GM13977 (cell line): ENCODE measurements at places on chromosomes 5 and 9.

DNA sequence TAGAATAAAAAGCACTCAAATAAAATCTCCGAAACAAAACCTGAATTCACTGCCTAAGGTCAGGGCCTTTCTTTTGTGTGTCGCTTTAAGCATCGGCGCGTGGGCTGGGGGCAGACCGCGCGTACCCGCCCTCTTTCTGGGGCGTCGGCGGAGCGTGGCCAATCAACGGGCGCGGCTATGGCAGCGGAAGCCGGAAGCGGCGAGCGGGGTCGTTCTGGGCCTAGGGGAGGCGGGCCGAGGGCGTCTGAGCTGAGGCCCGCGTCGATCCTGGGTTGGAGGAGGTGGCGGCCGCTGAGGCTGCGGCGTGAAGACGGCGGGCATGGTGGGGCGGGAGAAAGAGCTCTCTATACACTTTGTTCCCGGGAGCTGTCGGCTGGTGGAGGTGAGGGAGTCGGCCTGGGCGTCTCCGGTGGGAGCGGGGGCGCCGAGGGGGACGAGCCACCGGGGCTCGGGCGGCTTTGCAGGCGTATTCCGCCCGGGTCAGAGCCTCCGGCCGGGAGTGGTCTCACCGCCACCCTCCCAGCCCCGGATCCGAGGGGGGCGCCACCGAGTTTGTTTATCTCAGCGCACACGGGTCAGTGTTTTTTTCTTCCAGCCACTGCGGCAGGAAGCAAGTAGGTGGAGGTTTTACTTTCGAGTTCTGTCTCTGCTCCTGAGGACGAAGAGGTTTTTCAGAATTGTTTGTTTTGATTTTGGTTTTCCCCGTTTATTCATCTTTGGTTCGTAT is at the start of gene MAT2B:
TSS of gene MAT2B (plus strand) at position 252 of the 727 bp plus-strand sequence. CDS start at position 320, 68 bp downstream.
- DNase-seq = peak; percentile 93

DNA sequence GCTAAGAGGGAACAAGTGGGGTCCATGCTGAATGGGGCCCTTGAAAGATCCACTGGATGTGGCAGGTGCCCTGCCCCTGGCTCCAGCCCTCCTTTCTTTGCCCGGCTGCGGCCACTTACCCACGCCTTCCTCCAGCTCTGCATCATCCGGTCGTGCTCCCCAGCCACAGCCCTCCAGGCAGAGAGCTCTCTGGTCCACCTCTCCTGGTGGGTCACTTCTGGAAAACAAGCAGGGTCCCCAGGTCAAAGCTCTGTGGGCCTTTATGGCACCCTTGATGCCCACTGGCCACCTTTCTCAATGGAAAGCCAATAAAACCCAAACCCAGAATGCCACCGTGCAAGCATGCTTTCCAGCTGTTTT is 45.0 kb downstream of the SECISBP2 start:
- no peak for DNase-seq

- DNase-seq = no peak
These were observed 145.5 kb downstream of the PRR16 start for GRCh38 chr5:120609570-120609969.

DNA sequence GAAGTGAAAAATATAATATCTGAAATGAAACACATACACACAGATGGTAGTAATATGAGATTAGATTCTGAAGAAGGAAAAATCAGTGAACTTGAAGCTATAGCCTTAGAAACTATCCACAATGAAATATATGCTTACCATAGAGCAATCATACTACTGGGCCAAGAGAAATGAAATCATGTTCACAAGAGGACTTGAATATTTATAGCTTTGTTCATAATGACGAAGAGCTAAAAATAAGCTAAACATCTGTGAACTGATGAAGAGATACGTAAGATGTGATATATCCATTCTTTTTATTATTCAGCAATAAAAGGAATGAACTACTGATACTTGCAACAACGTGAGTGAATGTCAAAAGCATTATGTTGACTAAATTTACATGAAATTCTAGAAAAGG is 92.6 kb upstream of the ALDH1B1 start:
- DNase-seq = no peak

DNA sequence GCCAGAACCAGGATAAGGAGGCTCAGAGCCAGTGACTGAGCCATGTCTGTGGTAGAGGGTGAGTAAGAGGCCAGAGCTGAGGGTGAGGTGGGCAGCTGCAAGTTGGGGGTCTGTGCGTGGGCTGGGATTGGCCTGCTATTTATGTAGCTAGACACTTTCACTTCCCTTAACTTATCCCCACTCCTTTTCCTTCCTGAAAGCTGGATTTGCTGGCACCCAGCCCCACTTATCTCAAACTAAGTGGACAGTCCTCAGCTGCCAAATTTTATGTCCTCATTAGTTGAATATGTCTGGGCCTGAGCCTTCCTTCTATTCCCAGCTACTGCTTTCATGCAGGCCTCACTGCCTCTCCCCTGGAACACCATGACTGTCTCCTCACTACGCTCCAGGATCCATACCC is at the start of gene CCL21:
TSS of gene CCL21 (minus strand) at position 114 of the 400 bp plus-strand sequence. CDS start at position 44, 70 bp downstream.
- no peak for DNase-seq

GRCh38 chr5:146402949-146403348 is 44.2 kb upstream of the TCERG1 start:
- DNase-seq = no peak

DNA sequence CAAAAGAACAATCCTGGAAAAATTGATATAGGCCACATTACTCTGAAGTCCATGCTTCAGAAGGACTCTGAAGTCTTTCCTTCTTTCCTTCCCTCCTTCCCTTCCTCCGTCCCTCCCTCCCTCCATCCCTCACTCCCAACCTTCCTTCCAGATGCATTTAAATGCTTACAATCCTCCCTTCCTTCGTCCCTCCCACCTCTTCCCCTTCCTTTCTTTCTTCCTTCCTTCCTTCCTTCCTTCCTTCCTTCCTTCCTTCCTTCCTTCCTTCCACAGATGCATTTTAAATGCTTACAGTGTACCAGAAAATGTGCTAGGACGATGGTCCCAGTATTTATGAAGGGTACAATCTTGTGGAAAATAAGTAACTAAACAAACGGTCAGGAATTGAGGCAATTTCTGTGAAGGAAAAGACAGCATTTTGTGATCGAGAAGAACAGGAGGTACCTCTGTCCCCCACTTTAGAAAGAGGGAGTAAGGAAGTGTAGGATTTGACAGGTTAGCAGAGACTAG is 181.3 kb upstream of the TUT7 start:
- no peak for DNase-seq

GRCh38 chr5:109307456-109307855 is 102.3 kb downstream of the PJA2 start:
- DNase-seq = no peak

- DNase-seq = no peak
These were observed 101.7 kb upstream of the FCN2 start for GRCh38 chr9:134778841-134779411.

DNA sequence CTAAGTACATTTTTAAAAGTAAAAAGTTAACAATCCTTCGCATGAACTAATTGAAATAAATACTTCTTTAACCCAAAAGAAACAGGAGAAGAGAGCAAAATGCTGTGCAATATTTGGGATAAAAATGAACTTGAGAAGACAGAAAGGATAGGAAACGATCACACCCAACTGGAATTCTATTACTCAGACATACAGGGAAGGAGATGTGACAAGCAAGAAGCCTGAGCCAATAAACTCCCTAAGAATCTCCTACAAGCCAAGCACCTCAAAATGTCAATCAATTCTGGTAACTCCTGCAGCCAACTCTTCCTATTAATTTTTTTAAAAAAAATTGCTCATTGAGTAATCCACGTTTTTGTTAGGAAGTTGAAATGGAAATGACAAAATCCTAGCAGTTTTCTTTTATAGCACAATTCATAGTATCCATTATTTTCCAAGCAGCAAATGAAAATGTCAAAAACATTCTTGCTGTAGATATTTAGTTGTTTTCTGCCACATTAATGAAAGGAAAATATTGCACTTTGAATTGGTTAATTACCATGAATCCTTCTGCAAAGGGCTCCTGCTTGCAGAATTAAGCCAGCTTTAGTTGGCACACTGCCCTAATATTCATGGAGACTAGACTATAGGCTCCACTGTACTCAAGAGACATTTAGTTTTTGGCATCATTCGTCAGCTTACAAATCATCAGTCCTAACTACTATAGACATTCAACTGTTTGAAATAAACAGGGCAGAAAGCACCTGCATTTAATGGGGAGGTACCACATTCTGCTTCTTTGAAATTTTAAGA is 89.0 kb downstream of the RFX3 start:
- no peak for DNase-seq

- no peak for DNase-seq
These were observed 1.8 kb downstream of the PRR7 start for GRCh38 chr5:177448244-177448950.

- no peak for DNase-seq
These were observed 32.6 kb upstream of the RASGEF1C start for GRCh38 chr5:180241600-180241999.

GRCh38 chr5:126777257-126777974 is 480 bp downstream of the LMNB1 start:
- DNase-seq = peak; percentile 46

DNA sequence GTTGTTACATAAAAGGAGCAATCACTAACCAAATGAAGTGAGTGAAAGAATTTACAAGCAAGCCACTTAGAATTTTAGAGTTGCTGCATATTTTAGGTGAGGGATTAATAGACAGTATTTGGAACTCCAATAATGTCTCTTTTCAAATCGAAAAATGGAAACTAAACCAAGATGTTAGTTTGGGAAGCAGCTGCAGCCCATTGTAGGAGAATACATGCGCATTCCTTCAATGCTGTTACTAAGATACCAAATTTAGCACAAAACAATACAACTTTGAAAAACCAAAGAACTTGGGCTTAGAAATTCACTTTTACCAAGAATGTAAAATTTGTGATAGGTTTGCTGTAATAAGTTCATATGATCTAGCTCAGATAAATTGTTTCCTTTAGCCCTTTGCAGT is 411.8 kb upstream of the CDH6 start:
- DNase-seq = no peak

GRCh38 chr9:101028346-101029314 is at the start of gene PLPPR1:
PLPPR1 (plus strand) TSS chr9:101028727.
- DNase-seq = no peak

- DNase-seq = no peak
These were observed 41.4 kb upstream of the RNU6ATAC start for GRCh38 chr9:134205672-134206310.

- no peak for DNase-seq
These were observed 146.6 kb upstream of the PCSK5 start for GRCh38 chr9:75743855-75744254.

DNA sequence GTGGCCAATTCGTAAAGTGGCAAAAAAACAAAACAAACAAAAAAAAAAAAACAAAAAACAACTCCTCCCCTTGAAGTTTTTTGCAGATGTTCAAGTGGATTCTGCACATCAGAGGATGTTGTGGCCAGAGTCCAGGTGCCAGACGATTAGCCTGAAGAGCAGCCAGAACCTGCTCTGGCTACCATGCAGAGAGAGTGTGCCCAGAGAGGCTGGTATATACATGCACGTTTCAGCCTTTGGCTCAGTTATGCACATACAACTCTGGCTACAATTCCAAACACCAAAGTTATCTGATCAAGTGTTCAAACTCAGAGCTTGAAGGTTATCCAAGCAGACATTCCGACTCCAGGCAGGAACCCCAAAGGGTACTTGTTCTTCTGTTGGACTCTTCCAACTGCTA is 34.7 kb downstream of the GGTA1 start:
- DNase-seq = no peak

GRCh38 chr9:35353731-35354365 is 136.1 kb upstream of the RUSC2 start:
- DNase-seq = no peak

- no peak for DNase-seq
These were observed 81.1 kb downstream of the MAT2B start for GRCh38 chr5:163586531-163586956.

GRCh38 chr5:145637396-145637795 is 197.7 kb downstream of the PRELID2 start:
- DNase-seq = no peak

- no peak for DNase-seq
These were observed 41.5 kb upstream of the RXRA start for GRCh38 chr9:134284741-134285140.

GRCh38 chr5:137735555-137736284 is at the start of gene KLHL3:
KLHL3 (minus strand) TSS chr5:137736089; CDS start chr5:137735646, 443 bp downstream.
- DNase-seq = peak; percentile 29

DNA sequence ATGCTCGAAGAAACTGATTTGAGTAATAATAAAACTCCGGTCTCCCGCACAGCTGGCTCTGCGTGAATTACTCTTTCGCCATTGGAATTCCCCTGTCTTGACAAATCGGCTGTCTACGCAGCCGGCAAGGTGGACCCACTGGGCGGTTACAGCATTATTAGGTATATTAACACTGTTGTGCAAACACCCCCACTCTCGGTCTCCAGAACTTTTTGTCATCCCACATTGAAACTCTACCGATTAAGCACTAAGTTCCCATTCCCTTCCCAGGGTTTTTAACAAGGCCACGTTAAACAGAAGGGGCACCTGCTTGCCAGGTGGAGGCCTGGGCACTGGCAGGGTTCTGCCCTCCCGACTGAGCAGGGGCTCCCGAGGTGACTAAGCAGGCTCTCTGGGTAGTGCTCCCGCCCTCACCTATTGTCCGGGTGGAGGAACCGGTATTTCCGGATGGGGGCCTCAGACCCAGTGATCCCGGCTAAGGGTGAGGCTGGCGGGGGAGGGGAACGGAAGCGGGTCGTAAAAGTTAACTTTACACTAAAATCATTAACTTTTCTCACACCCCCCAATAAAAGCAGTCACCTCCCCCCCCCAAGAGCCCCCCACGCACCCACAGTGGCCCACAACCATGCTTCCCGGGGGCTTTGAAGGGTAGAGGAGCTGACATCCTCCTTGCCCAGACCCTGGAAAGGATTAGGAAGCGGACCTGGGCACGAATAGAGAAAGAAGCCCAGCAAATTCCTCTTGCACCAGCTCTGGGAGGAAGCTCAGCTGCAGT is 53.5 kb upstream of the TJP2 start:
- DNase-seq = peak; percentile 48

- DNase-seq = no peak
These were observed 21.9 kb upstream of the MED10 start for GRCh38 chr5:6399980-6400910.

- no peak for DNase-seq
These were observed 75.2 kb downstream of the F2RL2 start for GRCh38 chr5:76547891-76548524.

DNA sequence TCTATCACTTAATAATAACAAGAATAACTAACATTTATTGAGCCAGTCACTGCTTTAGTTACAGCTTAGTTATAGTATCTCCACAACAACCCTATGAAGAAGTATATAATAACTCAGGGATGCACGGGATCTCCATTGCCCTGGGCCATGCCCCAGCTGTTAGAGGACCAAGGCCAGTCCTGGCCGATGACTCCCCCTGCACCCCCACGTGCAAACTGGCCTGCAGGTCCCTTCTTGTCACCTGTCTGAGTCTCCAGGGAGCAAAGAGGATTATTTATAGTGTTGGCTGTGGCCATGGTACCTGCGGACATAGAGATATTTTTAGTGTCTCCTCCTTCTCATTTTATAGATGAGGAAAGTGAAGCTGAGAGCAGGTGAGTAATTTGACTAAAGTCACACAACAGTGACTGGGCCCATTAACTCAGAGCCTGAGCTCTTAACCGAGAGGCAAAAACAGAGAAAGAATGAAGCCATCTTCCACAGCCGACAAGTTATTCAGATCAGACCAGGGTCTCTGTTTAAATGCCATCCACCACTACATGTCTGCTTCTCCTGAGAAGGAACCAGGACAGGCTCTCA is 94.4 kb downstream of the TMEM215 start:
- no peak for DNase-seq
